Left renal pelvis (tissue), 4 donors: ENCODE measurements at places on chromosomes 2 and 18.

GRCh38 chr2:212777020-212777491 is 238.5 kb upstream of the ERBB4 start:
- peak; percentile 15 for DNase-seq

- no peak for DNase-seq
Observed at GRCh38 chr2:13667415-13667757, 950.6 kb downstream of the TRIB2 start.

- no peak for DNase-seq
Observed at GRCh38 chr18:75160364-75160763, 48.6 kb downstream of the PTGR3 start.

DNA sequence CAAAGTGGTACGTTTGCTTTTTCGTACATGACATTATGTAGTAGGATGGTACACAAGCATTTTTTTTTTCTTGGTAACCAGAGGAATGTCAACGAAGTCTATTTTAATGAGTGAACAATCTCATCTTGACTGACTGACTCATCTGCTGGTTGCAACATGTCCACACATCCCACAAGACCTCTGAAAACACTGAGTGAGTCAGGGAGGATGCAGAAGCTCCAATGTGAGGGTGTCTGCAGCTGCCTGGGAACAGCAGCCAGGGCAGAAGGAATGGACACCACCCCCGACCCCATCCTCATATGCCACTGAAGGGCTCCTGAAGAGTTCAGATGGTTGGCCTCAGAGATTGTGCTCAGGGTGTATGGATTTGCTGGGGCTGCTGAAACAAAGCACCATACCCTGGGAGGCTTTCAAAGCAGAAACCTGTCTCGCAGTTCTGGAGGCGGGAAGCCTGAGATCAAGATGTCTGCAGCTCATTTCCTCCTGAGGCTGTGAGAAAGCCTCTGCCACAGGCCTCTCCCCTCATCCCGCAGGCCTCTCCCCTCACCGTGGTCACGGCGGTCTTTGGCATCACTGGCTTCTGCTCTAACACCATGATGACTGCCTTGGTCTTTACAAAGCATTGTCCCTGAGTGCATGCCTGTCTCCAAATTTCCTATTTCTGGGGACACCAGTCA is 124.6 kb downstream of the LRATD1 start:
- DNase-seq = no peak

GRCh38 chr2:197328461-197328860 is 17.9 kb upstream of the ANKRD44 start:
- no peak for DNase-seq

- no peak for DNase-seq
Observed at GRCh38 chr2:5145801-5146200, 546.4 kb upstream of the SOX11 start.

DNA sequence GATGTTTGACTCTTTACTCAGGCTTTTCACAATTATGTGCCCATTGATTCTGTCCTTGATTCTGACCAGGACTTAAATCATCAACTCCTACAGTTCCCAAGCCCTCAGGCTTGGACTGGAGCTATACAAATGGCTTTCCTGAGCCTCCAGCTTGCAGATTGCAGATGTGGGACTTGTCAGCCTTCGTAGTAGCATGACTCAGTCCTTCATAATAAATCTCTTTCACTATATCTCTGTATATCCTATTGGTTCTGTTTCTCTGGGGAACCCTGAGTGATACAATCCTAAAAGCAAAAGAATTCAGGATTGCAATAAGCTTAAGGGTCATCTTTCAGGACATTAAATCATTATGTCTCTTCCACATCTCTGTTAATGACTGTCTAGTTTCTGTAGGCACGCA is 356.6 kb downstream of the RIT2 start:
- DNase-seq = no peak

- no peak for DNase-seq
Observed at GRCh38 chr2:10590742-10591141, 99.0 kb downstream of the NOL10 start.

- DNase-seq = no peak
Observed at GRCh38 chr2:203383038-203383437, 54.8 kb downstream of the ABI2 start.

GRCh38 chr2:59025157-59025757 is 784.1 kb upstream of the FANCL start:
- no peak for DNase-seq

DNA sequence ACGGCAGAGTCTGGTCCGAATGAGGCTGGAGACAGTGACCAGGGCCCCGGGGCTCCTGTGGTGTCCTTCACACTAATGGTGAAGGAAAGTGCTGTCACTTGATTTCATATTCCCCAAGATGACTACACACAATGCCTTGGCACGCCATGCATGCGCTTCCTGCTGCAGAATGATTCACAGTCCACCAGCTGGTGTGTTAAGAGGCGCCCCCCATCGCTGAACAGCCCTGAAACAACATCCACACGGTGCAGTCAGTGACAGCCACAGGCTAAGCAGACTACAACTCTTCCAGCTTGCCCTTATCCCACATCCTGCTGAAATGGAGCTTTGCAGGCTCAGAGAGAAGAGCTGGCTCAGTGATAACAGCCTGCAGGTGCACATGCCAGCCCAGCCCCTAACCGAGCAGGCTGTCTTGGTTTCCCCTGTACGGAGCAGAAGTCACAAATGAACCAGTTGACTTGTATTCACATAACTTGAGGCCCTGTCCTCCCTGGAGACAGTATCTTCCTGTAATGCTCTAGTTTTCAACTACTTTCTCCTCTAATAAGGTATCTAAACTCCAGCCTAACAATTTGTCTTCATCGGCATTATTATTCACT is 24.3 kb upstream of the CDH20 start:
- no peak for DNase-seq

GRCh38 chr2:119494163-119494790 is 30.0 kb downstream of the SCTR start:
- no peak for DNase-seq

DNA sequence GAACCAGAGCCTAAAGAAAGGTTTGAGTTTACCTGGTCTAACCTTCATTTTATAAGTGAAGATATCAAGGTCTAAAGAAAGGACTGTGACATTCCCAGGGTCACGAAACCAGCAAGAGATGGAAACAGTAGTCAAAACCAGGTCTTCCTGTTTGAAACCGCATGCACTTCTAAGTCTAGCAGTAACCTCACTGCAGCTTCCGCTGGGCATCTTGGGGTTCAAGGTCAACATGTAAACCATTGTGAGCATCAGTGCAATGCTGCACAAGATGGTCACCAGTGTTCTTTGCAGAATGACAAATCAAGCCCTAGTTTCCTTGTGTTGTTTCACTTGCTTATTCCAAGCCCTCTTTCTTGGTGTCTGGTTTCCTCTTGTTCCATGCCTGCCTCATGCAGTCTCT is 292.9 kb upstream of the MEX3C start:
- no peak for DNase-seq

DNA sequence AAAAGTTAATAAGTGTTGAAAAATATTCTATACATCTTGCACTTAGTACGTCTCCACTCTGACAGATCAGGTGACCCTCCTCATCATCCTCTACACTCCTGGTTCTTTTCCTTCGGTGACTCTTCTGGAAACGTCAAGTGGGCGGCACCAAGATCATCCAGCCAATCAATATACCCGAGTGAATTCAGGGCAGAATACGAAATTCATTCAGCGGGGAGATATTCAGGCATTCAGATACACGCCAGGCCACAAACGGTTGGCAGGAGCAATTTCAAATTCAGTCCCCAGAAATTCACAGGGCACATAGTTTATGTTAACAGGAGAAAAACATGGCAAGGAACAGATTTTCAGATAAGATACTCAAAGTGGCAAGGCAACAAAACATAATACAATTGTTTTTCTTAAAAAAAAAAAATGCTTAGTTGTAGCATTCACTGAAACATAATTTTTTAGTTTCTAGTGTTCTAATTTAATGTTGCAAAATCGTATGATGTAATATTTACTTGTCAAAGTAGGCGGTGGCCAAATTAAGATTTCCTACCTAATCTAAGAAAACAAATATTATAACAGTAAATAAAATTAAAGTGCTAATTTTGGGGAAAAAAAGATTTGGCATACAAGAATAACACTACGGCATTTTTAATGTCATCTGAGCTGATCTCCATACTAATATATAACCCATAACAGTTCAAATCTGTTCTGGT is 4.2 kb downstream of the CLK1 start:
- no peak for DNase-seq

GRCh38 chr2:109398366-109399015 is 215.3 kb downstream of the SEPTIN10 start:
- DNase-seq = no peak

- DNase-seq = no peak
Observed at GRCh38 chr2:2027271-2027670, 283.0 kb upstream of the PXDN start.

GRCh38 chr2:121547646-121548045 is 17.0 kb downstream of the RNU4ATAC start:
- DNase-seq = no peak

- DNase-seq = no peak
Observed at GRCh38 chr2:110852541-110853263, 120.3 kb downstream of the ACOXL start.

GRCh38 chr2:188922191-188922590 is 52.0 kb upstream of the COL3A1 start:
- no peak for DNase-seq

DNA sequence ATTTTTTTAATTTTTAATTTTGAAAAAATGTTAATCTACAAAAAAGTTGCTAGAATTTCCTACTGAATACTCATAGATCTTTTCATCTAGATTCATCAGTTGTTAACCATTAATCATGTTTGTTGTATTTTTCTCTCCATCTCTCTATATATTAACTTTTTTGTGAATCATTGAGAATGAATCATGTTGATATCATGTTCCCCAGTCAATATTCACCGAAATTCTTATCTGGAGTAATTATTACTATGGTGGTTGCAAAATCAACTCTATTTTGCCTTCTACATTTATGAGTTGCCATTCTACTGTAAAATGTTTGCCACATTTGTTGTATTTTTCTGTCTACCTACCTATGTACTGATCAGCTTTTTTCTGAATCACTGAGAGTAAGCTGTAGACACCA is 154.0 kb downstream of the SPP2 start:
- no peak for DNase-seq

- DNase-seq = no peak
Observed at GRCh38 chr2:159933727-159934049, 128.7 kb downstream of the PLA2R1 start.

DNA sequence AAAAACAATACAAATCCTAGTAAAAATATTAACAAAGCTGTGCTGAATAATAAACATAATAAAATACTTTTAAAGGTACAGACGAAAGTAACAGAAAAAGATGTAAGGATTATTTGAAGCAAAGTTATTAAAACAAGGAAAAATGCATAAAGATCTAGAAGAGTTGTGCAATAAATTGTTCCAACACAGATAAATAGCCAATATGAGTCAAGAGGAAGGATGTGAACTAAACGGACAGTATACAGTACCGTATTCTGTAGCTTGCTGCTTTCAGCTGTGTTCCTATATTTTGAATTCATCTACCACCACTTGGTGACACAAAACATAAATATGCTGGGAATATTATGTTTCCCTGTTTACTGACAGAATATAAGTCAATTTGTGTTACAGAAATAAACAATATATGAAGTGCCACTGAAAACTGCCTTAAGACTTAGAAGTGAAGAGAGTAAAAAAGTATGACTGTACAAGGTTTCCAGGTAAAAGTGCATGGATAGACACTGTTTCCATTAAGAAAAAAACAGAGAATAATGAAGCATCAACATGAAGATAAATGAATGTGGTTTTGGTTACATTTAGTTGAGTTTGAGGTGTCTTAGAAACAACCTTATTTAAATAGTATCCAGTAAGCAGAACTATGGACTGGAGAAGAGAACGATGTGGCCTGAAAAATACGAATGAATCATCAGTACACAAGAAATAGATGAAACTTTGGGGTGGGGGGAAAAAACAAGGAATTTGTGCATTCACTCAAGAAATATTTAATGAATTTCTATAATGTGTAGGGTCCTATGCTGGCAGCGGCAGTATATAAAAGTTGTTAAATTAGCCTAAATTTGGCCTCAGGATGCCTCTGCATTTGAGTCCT is 13.1 kb downstream of the PPP3R1 start:
- DNase-seq = no peak

DNA sequence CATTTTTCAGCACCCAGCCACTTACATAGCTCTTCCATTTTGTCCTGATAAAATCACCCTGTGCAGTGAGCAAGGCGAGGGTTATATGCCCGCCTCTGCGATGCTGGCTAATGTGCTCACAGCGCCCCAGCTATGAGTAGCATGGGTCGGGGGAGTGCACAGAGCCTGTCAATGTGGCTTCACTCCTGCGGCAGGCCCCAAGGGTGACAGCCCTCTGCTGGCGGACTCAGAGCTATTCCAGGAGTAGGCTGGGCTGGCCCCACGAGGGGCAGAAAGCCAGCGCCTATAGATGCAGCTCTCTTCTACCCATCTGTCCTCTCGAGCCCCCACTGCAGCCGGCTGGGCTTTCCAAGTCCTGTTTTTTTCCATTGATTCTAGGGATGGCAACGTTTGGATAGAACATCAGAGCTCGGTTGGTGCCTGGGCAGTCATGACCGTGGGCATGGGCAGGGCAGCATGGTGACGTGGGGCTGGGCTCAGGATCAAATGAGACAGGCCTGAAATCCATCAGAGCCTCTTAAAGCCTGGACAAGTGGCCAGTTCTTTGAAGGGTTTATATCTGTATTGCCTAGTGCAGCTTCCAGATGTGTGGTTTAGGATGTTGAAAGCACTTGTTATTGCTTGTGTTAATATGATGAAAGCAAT is 134.7 kb downstream of the MCFD2 start:
- no peak for DNase-seq

DNA sequence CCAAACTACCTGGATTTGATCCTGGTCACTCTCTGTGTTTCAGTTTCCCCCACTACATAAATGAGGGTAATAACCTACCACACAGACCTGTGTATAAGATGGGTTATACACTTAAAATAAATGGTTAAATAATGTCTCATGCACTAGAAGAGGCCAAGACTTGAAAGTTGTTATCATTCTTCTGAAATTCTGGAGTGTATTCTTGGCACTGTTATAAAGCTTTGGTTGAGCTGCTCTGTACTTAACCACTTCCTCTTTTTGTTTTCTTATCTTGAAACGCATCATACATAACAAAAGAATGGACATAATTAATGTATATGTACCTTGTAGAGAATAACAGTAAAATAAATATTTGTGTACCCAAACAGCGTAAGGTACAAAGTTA is 281.0 kb downstream of the AFF3 start:
- DNase-seq = no peak

DNA sequence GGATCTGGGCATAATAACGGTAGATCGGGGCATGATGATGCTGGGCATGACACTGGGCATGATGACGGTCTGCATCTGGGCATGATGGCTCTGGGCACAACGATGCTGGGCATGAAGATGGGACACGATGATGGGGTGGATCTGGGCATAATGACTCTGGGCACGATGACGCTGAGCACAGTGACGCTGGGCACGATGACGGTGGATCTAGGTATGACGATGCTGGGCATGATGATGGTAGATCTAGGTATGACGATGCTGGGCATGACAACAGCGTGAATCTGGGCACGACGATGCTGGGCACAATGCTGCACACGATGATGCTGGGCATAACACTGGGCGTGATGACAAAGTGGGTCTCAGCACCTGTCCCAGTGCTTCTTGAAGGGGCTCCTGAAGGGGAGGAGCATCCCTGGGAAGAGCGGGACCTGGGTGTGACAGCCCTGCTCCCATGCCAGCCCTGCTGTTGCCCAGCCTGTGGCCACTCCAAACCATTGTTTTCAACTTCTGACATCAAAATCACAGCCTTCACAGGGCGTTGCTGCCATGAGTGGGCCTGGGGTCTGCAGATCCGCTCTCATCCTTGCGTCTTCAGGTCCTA is 30.4 kb upstream of the ALLC start:
- DNase-seq = no peak

- DNase-seq = no peak
Observed at GRCh38 chr2:8582651-8583399, 99.0 kb upstream of the ID2 start.
